ENCODE measurements at places on chromosomes 5 and 9.

DNA sequence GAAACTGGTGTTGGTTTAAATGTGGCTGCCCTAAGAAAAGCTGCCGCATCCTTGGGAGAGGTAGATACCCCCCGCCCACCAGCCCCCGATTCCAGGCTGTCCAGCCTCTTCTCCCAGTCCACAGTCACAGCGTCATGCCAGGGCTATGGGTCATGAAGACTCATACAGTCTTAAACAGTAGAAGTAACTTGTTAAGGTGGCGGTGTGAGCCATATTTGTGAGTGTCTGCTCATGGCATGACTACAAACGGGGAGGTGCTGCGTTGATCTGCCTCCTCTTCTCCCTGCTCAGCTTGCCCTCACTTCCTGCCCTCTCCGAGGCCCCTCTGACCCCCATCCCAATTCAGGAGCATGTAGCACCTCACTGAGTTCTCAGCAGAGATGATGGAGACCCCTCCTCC is 20.8 kb downstream of the FGD3 start:
- no peak for ATAC-seq

DNA sequence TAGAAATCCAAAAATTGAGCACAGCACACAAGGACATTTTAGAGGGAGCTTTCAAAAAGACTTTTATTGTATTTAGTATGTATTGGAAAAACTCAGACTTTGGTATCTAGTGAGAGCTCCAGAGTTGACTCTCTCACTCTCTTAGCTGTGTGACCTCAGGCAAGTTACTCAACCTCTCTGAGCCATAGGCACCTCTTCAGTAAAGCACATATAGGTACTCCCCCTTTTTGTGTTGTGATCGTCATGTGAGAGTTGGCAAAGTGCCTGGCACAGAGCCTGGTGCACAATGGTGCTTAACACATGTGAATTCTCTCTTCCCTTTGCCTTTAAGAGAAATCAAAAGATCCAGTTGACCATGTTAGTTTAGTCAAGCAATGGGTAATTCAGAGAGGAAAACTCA is 186.2 kb downstream of the TMEM38B start:
- no peak for ATAC-seq

DNA sequence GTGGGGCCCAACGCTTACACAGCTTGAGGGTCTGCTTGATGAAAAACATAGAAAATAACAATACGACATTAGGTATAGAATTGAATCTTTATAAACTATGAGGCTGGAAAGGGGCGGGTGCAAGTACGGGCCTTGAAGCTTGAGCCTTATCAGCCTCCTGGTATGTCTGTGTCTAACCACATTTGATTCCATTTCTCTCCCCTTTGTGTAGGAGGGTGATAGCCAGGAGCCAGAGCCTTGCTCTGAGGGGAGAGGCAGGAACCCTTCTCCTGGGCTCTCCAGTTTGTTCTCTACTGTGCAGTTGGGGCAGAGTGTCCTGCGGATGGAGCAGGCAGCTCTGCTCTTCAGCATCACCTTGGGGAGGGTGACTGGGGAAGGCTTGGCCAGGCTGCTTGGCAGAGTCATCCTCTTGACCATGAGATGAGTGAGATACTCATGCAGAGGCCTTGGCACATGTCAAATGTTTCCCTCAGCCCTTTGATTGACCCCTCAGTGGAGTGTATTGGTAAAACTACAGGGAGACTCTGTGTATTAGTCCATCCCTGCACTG is 153.5 kb downstream of the SEMA6A start:
- no peak for ATAC-seq

- ATAC-seq: no peak
These were observed 24.2 kb upstream of the SHISAL2B start for GRCh38 chr5:64666078-64666477.

- no peak for ATAC-seq
These were observed 65.5 kb upstream of the POU4F3 start for GRCh38 chr5:146273109-146273508.

- no peak for ATAC-seq
These were observed 73.9 kb downstream of the GOLPH3 start for GRCh38 chr5:32100230-32100629.

DNA sequence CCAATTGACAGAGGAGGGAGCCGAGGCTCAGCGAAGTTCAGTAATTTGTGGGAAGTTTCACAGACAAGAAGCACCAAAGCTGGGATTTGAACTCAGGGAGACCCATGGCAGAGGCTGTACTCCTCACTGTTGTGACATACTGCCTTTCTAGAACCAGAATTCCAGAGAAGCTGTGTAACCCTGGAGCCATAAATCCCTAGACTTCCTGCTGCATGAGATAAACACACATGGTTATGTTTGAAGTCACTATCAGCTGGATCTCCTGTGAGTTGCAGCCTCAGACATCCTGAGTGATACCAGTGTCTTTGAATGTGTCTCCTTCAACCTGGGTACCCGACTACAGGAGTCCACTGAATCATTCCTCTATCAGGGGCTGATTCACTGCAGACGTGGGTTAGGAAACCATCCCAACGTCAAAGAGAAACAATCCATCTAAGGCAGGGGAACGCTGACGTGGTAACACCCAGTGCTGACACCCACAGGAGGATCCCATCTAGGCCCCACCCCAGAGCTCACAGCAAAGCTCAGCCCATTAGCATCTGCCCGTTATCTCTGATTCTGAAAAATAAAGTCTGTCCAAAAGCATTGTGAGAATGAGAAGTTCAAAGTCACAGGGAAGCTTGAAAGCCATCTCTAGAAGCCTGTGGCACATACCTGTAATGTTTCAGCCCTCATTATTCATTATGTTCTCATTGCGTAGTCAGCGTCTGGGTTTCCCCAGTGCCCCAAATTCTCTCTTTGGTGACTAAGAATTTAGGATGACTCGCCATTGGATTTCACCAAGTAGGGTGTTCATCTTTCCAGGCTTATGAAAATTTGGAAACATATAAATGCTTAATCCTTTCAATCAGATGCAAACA is 36.3 kb upstream of the BASP1 start:
- ATAC-seq: peak; percentile 39

DNA sequence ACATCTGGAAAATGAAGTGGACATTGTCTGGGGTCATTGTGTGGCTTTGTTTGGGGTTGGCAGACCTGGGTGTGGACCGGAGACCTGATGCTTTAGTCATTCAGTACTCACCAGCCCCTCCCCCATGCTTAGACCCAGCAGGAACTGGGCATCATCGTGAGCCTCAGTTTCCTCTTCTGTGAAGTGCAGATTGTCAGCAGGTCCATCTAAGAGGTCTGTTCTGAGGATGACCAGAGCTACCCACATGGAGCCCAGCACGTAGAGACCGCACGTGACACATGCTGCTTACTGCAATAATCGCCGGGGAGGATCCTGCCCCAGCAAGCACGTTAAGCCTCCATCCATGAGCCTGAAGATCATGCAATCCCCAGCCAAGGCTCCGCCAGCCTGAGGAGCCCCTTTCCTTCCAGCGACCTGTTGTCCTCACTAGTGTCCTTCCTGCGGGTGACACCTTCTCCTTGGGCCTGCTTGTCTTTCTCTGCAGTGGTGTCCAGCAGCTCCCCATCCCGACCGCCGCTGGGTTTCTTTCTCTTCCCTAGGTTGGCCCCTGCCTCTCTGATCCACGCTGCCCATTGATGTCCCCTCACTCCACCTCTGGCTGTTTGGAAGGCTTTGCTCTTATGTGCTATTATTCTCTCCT is 26.7 kb upstream of the IRX4 start:
- no peak for ATAC-seq

- peak; percentile 85 for ATAC-seq
These were observed 51.7 kb upstream of the TUT7 start for GRCh38 chr9:86405926-86406325.

GRCh38 chr9:136314944-136315343 is 11.1 kb upstream of the CCDC187 start:
- no peak for ATAC-seq

- ATAC-seq: no peak
These were observed 35.7 kb upstream of the MSX2 start for GRCh38 chr5:174688441-174689354.

GRCh38 chr9:110691002-110691549 is 22.5 kb downstream of the MUSK start:
- ATAC-seq: no peak

- ATAC-seq: no peak
These were observed 2.1 kb downstream of the C9orf153 start for GRCh38 chr9:86257391-86257790.

- ATAC-seq: peak; percentile 51
These were observed at the start of gene GLRX for GRCh38 chr5:95822542-95823181. GLRX (minus strand) TSS chr5:95822726; CDS start chr5:95822662, 64 bp downstream.

DNA sequence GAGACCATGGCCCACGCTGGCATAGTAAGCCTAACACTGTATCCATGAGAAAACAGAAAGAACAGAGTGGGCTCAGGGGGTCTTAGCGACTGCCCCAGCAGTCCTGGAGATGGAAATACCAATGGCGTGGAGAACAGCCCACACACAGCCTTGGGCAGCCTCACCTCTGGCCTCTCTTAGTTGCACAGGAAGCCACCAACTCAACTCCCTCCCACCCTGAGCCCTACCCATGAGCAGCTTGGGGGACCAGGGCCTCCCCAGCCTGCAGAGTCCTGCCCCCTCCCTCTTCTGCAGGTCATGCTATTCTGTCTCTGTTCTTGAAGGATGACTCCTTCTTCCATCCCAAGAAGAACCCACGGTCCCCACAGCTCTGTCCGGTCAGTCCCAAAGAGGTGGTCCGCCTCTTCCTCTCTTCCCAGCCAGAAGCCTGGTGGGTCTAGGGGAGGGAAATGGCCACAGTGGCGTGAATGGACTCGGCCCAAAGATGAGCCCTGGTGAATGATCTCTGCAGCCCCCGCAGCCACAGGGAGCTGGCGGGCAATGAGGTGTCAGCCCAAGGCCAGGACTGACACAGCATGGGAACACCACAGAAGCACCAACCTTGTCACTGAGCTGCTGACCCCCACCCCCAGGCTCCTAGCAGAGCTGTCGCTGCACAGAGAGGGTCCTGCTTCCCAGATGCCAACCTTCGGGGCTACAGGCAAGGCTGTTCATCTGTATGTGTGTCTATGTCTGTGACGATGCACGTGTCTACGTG is 131.2 kb downstream of the ROR2 start:
- no peak for ATAC-seq

GRCh38 chr5:159886296-159886695 is 30.0 kb upstream of the ADRA1B start:
- no peak for ATAC-seq

DNA sequence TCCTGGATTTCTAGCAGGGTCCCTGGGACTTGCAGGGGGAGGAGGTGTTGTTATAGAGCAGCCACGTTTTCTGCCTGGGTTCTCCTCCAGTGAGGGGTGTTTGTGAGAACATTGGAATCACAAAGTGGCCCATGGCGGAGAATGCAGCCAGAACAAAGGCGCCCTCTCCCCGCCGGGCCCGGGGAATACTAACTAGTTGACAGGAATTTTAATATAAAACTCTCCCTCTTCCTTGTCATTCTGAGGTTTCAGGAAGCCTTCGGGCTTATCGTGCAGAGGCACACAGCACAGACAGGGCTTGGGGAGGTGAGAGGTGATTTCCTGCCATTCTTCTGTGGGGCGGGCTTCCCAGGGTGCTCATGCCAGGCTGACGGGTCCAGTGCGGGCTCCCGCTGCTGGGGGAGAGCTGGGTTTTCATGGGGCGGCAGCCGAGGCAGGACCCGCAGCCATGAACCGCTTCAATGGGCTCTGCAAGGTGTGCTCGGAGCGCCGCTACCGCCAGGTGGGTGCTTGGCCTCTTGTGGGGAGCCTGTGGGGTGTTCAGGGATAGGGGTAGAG is 37.7 kb downstream of the RGS3 start:
- peak; percentile 49 for ATAC-seq

- no peak for ATAC-seq
These were observed 41.6 kb downstream of the LPAR1 start for GRCh38 chr9:110996436-110997220.

- no peak for ATAC-seq
These were observed 1.1 kb downstream of the CTNND2 start for GRCh38 chr5:11903121-11903613.

DNA sequence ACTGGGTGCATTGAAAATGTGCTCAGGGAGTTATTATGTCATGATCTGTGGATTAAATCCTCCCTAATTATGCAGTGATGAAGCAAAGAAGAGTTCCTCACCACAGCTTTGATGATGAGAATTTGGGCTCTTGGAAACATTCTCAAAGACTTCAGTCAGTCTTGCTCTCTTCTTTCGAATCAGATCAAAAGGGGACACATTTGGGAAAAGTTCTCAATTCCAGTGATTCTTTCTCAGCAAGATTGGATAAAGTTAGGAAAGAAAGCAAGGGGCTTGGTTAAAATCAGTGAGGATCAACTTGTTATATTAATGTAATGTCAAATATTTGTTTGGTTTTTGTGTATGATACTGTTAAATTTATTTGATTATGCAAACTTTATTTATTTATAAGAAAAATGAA is 411.3 kb upstream of the ACTBL2 start:
- no peak for ATAC-seq

GRCh38 chr5:6469836-6470235 is 21.2 kb downstream of the UBE2QL1 start:
- ATAC-seq: no peak

DNA sequence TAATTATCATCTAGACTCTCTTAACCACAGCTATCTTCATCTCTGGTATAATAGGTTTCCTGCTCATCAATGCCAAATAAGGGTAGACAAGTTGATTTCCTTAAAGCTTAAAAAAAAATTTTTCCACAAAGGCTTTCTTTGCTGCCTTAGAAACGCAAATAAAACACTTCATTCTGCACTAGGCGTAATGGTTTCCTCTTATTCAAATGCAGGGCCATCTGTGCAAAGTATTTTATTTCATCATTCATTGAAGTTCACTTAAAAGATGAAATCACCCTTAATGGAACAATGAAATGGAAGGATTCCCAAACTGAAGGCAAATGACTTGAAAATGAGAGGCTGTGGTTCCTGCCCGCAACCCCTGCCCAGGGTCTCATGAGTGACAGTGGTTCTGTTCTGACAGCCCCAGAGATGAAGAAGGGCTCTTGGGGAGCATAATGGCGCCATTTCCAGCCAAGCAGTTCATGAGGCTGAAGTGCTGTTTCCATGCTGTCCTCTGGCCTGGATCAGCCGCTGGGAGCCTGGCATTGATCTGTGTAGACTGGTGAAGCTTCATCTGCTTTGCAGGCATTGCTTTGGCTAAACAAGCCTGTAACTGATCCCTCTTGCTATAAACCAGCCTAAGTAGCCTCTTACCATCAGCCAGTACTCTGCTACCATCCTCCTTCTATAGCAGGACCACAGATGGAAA is 276.9 kb upstream of the WWC1 start:
- ATAC-seq: no peak

GRCh38 chr5:15007646-15008045 is 136.1 kb upstream of the ANKH start:
- no peak for ATAC-seq

DNA sequence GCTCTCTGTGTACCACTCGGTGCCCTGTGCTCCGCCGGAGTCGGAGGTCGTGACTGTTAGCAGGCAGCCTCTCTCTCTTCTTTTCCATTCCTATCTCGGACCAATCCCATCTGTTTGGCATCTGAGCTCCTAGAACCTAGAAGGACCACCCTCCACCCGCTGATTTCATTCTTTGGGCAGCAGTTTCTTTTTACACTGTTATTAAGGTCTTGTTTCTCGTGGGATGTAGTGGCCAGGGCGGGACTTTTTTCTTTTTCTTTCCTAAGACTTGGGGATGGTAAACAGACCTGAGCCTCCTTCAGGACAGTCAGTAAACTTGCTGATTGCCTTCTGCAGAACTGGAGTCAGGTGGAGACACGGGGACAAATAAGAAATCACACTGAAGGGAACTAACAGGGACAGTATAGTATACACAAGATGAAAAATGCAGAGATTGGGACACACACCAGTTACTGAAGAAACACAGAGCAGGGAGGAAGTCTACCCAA is 500 bp downstream of the URM1 start:
- no peak for ATAC-seq
